ENCODE measurements at places on chromosomes 6 and 20.

- DNase-seq = peak; percentile 45
Observed at GRCh38 chr6:108526739-108527174, 34.0 kb upstream of the FOXO3 start.

DNA sequence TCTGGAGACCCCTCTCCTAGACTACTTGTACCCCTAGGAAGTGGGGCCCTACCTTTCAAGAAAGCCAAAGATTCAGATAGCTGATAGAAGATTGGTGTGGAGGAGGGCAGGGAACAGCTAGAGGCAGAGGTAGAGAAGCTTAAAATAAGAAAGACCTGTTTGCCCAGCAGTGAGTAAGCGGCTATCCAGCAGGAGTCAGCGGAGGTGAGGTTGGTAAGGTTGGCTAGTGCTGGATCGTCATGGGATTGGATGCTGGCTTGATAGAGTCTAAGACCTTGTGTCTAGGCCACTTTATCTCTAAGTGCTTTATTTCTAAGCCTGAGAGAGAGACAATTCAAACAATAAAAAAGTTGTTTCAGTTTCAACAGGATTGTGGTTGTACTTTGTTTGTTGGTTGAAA lies 19.1 kb downstream of the ANKS1A start:
- DNase-seq = no peak

- DNase-seq = no peak
Observed at GRCh38 chr20:10953437-10953836, 279.6 kb upstream of the JAG1 start.

GRCh38 chr6:21556968-21557721 lies 36.4 kb upstream of the SOX4 start:
- DNase-seq = peak; percentile 52

- DNase-seq = no peak
Observed at GRCh38 chr20:51596668-51597388, 54.3 kb upstream of the NFATC2 start.

- DNase-seq = no peak
Observed at GRCh38 chr6:28081486-28081751, 1.1 kb downstream of the ZNF165 start.

DNA sequence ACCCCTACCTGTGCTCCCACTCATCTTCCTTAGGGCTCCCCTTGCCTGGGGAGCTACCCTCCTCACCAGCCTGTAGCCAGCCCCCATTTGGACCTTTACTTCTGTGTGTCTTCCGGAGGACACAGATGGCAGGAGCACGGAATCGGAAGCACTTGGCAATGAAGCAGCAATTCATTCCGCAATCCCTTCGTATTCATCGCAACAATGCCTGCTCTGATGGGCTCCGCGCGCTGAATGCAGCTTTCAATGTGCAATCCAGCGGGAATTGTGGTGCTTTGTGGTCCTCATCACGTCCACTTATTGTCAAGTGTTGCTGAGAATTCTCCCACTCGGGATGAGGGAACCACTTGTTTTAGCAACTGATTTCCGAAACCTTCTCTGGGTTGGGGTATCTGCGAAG lies 336.0 kb downstream of the DHX35 start:
- DNase-seq = no peak

GRCh38 chr6:26243132-26243531 lies 121.9 kb upstream of the BTN3A2 start:
- DNase-seq = no peak

DNA sequence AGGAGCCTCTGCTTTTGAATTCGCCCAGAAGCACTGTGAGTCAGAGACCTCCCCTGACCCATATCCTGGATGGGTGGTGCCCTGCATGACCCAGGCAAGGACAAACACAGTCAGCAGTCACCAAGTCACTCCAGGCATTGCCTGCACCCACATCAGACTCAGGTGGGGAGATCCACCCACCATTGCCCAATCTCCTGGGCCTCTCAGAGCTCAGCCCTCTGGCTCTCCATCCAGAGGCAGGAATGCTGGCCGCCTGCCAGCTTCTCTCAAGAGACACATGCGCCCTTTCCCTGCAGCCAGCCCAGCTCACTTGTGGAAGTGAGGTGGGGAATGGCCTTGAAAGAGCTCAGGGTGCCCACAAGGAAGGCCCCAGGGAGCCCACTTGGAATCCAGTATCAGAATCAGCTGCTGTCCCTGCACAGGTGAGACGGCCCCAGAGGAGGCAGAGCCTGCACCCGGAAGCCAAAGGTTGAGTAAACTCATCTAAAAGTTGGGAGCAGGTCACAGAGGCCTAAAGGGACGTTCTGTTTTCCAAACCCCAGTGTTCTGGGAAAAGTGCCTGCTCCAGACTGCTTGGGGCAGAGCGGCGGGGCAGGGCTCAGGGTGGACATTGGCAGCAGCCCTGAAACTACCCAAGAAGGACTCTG lies 129.8 kb downstream of the PREX1 start:
- no peak for DNase-seq

DNA sequence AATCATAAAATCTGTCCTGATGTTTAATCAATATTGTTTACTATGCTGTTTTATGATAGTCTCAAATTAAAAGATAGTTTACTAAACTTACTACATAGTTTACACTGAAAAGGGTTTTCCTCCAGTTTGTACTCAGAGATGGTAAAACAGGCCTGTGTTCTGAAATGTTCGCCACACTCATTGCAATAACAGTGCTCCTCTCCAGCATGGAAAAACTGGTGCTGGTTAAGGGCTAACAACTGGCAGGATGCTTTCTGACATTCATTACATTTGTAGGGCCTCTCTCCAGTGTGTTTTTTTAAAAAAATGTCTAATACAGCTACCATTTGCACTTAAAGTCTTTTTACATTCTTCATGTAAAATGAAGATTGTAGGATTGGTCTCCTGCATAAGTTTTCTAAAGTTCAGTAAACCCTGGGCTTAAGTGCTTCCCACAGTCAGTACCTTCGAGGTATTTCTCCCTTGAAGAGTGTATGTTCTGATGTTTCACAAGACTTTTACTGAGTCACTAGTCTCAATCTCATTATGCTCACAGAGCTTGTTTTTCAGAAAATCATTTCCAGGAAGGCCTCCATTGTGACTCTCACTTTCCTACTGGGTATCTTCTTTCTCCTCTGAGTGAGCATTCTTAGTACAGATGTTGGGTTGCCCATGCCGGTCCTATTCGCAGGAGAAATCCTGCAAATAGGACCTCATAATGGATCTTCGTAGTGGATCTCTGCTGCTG lies 8.7 kb upstream of the ZSCAN12 start:
- DNase-seq = no peak
